ENCODE measurements at places on chromosomes 12 and 14.

DNA sequence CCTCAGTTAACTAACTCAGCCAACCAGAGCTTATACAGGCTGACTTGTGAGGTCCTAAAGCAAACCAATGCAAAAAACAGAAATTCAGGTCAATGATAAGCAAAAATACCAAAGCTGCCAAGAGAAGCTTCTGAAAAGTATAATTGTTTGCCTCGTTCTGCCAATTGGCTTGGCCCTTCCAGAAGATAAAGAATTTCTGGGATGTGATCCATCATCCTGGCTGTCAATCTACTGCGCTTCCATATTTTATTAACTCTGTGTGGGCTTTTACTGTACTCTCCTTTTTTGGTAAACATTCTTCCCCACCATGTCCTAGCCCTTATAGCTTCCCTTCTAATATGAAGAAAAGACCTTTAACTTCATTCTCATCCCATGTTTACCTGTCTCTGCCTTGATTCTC is 387.9 kb downstream of the TMEM117 start:
- no peak for DNase-seq

DNA sequence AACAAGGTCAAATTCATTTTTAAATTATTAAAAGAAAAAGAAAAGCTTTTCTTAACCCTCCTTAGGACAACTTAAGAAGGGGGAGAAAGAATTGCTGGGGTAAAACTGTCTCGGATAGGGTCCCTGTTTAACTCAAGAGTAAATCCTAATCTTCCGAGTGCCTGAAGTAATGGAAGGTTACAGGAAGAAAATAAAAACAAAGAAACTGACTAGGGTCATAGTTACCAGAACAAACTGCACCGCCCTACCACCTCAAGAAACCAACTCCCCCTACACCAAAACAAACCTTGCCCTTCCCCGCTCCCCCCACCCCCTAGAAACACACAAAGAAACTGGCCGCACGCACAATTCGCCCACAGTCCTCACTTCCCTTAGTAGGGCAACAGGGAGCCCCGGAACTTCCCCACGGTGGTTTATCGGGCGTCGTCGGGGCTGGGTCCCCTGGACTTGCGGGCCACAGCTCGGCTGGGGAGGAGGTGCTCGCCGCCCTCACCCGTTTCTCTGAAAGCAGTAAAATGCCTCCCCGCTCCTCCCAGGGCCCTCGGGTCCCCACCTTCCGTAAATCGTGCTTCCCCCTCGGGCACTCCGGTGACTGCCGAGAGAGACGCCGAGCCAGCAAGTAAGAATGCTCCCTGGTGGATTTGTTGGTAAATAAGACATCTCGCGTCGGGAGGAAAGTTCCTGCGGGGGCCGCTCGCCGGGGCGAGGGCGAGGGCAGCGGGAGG is 2.4 kb downstream of the SINHCAF start:
- peak; percentile 40 for DNase-seq

DNA sequence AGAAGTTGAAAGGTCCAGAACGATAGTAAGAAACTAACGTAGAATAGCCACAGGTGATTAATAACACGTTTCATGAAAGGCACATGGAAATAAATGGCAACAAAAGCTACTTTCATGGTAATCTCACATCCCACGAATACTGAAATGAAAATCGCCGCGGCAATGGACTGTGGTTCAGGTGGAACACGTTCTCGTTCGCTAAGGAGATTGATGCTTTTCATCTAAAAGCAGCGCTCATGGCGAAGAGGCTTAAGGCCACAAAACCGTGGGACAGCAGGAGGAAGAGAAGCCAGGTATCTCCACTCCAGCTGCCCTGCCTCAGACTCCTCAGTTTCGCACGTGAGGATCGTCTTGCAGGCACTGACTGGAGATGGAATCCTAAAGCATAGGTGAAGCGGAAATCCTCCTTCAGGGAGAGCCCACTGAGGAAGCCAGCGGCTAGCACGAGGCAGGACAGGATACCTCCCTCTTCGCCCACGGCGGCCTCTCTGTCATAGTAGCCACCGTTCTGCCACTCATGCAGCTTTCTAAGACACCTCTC is 696 bp upstream of the GPHN start:
- no peak for DNase-seq

- no peak for DNase-seq
Measured at GRCh38 chr14:103231376-103232019, 102.5 kb upstream of the EIF5 start.

GRCh38 chr14:102900631-102901571 is 21.6 kb upstream of the AMN start:
- no peak for DNase-seq

DNA sequence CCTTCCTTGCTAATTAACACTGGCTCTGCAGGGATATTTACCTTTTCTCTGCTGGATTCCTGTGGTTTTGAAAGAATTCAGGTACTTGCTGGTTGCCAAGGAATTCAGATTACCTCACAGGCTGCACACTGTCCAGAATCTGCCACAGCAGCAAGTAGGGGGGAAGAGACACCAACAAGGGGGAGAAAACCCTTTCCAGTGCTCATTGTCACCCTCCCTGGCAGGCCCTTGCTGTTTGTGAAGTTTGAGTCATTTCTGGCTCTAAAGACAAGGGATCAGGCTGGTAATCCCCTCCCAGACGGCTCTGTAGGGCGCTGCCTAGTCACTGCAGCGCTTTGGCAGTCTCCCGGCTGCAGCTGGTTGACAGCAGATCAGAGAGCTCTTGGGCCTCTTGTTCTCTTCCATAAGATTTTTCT is 50.8 kb downstream of the TTLL5 start:
- no peak for DNase-seq

GRCh38 chr12:87603727-87604126 is 425.5 kb downstream of the C12orf50 start:
- no peak for DNase-seq

DNA sequence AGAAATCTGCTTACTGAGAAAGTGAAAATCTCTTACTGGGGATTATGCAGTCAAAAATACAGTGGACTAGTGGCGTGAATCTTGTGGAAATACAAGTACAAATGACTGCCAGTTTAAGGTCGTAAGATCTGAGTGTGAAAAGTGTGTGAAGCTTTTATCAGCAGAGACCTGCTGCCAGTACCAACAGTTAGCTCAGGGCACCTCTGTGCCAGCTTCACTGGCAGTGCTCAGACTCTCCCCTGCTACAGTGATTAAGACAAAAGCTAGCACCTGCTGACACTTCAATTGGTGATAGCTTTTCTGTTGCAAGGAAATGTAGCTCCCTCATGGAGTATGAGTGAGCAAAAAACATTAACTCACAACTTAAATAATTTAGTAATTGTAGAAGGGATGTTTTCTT is 185.1 kb downstream of the ANO6 start:
- no peak for DNase-seq

GRCh38 chr12:93098077-93098476 is 169.0 kb upstream of the EEA1 start:
- DNase-seq = peak; percentile 56

DNA sequence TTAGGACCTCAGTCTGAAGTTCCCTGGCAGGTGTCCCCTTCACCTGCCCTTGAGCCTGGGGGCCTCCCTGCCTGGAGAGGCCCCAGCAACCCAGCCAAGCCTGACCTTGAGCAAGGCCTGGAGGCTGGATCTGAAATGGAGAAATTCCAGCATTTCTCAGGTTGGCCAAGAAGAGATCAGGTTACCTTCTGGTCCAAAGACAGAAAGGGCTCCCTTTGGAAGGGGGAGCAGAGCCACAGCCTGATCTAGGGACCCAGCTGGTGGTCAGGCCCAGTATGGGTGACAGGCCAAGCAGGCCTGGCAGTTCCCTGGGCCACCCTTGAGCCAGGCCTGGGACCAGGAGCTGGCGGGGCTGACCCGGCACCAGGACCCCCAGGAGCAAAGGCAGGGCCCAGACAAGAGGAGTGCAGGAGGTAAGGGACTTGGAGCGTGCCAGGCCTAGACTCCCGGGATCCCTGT is 82.8 kb downstream of the TNFAIP2 start:
- no peak for DNase-seq

DNA sequence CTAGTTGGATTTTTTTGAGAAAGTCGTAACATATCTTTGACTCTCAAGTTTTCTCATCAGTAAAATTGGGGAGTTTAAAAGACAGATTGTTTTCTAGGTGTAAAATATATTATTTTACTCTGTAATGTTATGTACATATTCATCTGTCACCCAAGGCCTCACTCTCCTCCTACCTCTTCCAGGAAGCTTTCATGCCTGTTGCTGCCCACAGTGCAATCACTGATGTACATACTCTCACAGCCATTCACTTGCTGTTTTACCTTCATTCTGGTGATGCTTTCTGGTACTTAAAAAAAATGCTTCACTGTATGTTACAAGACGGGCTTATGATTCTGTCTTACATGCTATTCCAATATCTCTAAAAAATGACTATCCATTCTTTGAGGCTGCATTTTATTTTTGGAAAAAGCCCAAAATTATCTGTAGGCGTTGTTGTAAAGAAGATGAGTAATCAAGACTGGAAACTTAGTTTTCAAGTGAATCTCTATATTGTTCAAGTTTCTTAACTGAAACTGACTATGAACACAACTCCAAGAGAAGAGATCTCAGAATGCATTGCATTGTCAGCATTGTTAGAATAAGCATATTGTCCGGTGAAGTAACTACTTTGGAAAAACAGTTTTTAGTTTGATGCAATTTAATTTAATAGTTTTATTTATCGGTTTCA is 82.5 kb downstream of the LMO3 start:
- no peak for DNase-seq

GRCh38 chr12:47763481-47764346 is 5.0 kb upstream of the RAPGEF3 start:
- no peak for DNase-seq

DNA sequence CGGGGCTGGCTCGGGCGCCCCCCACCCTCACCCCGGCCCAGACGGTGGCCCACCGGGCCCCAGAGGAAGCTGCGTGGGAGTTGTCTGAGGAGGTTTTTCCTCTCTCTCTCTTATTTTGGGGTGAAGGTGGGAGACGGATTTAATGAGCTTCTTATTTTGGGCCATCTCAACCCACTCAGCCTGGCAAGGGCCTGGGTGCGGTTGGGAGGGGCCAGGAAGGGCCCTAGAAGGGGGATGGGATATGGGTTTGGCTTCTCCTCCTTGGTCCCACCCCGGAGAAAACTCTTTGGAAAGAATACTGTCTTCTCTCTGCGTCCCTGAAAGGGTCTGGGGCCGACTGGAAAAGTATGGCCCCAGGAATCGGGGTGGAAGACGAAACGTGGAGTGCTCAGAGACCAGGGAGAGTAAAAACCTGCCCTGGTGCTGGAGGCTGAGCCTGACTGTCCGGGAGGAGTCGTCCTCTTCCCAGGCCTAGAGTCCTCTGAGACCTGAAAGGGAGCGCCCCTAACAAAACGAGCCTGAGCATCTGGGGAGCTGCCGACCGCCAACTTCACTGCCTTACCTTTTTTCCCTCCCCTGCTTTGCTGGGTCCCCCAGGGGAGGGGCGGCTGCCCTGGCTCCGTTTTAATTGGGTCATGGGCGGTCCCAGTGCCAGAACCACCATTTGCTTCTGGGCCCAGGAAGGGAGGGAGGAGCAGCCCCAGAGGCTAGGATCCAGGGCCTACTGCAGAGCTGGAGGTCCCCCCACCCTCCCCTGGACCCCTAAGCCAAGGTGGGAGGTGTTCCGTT is 1.6 kb downstream of the MMP14 start:
- no peak for DNase-seq

DNA sequence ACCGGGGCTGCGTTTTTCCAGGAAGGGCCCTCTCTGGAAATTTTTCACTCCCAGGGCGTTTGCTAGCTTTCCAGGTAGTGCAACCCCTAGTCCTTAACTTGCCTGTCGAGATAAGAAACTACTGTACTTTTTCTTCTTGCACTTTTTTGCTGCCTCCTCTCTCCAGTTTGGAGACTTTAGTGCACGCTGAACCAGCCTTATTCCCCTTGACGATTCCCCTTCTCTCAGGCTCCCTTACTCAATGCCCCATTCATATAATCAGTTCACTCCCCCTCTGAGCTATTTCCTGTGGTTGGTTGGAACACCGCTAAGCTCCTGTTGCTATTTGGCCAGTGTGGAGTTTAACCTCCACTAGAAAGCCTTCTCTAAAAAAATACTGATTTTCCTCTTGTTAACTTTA is 682 bp downstream of the CREBL2 start:
- no peak for DNase-seq

GRCh38 chr12:51326698-51327439 is 2.9 kb upstream of the BIN2 start:
- no peak for DNase-seq

DNA sequence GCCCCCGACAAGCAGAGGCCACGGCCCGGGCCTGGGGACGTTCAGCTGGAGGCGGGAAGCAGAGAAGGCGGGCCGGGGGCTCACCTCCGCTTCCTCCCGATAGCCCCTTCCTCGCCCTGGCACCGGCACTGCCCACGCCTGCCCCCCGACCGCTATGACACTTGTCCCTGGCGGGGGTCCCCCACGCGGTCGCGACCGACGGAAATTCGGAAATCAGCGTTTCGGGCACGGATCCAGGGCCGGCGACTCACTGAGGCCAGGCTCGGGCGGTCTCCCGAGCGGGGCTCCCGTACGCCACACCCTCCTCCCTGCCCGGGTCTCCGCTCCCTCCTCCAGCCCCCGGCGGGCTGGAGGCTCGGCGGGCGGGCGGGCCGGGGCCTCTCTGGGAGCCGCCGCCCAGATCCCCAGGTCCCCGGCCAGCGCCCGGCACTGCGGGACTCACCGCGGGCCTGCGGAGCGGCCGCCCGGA is 581 bp downstream of the PITPNM2 start:
- DNase-seq = no peak

DNA sequence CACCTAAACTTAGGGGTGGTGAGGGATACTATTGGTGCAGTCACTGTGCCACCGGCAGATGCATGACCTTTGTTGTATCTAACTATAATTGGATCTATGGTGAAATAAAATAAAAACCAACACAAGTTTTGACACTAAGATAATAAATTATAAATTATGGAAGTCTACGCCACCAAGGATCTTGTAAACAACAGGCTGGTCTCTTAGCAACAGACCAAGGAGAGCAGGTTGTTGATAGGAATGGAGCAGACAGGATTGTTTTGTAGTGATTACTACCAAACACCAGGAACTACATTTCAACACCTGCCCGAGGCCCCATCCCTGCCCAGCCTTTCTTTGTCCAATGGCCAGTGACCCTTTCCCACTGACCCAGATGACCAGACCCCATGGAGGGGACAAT is 1178.0 kb downstream of the VRK1 start:
- no peak for DNase-seq

- DNase-seq = no peak
Measured at GRCh38 chr14:99670361-99671234, 13.5 kb upstream of the CYP46A1 start.
